Posterior vena cava (tissue), 2 donors: ENCODE measurements at places on chromosomes 12 and 14. TPM values are rescaled to one million over a fixed set of nuclear protein-coding genes. Genes with fewer than 3 reads are reported as not detected.

NFATC4 gene
- 75.1 TPM for total RNA-seq

LMO3 gene
- total RNA-seq = 74.1 TPM

CCDC196 gene
- not detected for total RNA-seq

GARIN6 gene
- not detected for total RNA-seq

FAIM2 gene
- 2.5 TPM for total RNA-seq

- DNase-seq = no peak
Observed at GRCh38 chr12:21949036-21949435, 7.8 kb upstream of the ABCC9 start.

- no peak for DNase-seq
Observed at GRCh38 chr12:67811437-67812361, 163.2 kb downstream of the DYRK2 start.

- no peak for DNase-seq
Observed at GRCh38 chr14:98822917-98823316, 449.1 kb downstream of the BCL11B start.

- DNase-seq = no peak
Observed at GRCh38 chr12:32100361-32100760, 6.3 kb upstream of the BICD1 start.

- no peak for DNase-seq
Observed at GRCh38 chr14:38762426-38762825, 340.6 kb downstream of the SEC23A start.

- no peak for DNase-seq
Observed at GRCh38 chr12:89791286-89791685, 82.6 kb upstream of the ATP2B1 start.

DNA sequence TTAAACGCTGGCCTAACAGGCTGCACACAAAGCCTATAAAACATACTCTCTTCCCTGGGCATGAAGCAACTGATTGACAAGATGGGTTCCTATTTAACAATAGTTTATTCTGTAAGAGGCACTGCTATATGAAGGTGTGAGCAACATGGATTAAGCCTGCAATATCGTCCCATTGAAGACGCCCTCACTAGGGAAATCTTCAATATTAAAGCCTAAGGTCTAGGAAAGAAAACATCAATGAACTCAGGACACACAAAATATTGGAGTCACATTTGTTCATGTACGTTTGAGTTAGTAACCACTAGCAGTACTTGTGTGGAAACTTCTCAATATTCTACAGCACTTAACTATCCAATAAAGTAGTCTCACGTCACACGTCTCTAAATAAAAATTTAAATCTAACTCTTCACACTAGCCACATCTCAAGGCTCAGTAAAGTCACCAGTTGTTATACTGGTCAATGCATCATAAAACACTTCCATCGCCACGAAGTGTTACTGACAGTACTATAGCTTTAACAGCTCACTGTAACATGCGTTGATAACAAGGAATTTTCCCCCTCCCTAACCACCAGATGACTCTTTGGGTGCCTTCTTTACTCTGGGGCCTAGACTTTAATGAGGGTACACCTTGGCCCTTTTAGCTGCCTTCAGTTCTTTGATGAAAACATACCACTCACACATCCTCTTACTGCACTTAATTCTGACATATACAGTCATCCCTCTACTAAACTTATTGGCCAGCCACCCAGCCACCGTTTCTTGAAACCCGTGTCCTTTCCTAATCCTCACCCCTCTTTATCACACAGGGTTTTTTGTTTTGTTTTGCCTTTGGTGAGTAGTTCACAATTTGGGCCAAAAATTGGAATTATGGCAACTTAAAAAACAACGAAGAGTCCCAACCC lies 50.1 kb upstream of the OR5AU1 start:
- no peak for DNase-seq

GRCh38 chr12:120078868-120079267 lies 37.7 kb downstream of the RAB35 start:
- DNase-seq = peak; percentile 60
